Femur (tissue), 1 donor: ENCODE measurements at places on chromosomes 11 and 22.

GRCh38 chr22:36541831-36542411 is 13.0 kb upstream of the EIF3D start:
- DNase-seq: no peak

DNA sequence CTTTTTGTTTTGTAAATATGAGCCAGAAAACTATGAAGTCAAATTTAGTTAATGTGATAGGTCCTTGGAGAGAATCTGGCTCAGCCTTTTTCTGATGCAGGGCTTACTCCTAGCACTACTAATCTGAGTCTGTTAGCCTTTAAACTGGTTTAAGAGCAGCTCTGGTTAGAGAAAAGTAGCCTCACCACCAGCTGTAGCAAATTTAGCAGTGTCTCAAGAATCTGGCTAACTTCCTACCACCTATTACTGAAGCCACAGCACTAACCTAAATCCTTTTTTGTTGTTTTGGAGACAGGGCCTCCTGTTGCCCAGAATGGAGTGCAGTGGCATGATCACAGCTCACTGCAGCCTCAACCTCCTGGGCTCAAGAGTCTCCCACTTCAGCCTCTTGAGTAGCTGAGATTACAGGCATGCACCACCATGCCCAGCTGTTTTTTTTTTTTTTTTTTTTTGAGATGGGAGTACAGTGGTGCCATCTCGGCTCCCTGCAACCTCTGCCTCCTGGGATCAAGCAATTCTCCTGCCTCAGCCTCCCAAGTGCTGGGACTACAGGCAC is 13.9 kb downstream of the RBM4B start:
- no peak for DNase-seq

GRCh38 chr22:29520851-29521250 is 32.7 kb downstream of the THOC5 start:
- no peak for DNase-seq

DNA sequence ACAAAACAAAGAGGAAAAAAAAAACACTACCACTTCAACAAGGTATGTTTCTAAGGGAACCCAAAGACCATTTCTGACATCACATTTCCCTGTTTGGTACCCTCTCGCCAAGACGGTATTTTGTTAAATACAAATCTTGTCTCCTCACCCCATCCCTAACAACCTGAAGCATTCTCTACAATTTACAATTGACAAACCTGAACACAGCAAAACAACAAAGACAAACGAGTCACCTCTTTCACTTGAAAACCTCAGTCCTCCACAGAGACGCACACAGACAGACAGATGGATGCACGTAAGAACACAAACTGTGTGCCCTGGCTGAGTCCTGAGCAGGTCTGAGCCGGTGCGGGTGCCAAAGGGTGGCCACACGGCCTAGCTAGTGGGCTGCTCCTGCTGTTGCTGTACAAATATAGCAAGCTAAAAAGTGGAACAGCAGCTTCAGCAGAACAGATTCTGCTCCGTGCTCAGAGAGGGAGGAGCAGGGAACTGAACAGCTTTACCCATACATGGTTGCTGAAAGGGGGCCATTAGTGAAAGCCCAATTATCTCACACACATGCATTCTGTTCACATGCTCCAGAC is 28.5 kb downstream of the CELF1 start:
- no peak for DNase-seq

GRCh38 chr11:69654001-69654659 is 13.2 kb downstream of the CCND1 start:
- DNase-seq: no peak

GRCh38 chr11:66369073-66369894 is 2.3 kb downstream of the SLC29A2 start:
- no peak for DNase-seq

DNA sequence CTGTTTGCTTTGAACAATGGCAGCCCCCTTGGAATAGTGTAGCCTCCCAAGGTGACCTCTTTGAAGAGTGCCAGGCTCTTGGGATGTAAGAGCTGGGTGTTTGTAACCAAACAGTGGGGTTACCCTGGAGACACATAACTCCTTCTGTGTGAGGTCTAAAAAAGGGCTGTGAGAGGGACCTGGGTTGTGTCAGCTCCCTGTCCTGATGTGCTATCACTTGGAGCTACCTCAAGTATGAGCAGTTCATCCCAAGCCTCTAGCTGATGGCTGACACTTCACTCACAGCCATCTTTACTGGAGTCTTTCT is 40.2 kb downstream of the TSPAN18 start:
- no peak for DNase-seq

DNA sequence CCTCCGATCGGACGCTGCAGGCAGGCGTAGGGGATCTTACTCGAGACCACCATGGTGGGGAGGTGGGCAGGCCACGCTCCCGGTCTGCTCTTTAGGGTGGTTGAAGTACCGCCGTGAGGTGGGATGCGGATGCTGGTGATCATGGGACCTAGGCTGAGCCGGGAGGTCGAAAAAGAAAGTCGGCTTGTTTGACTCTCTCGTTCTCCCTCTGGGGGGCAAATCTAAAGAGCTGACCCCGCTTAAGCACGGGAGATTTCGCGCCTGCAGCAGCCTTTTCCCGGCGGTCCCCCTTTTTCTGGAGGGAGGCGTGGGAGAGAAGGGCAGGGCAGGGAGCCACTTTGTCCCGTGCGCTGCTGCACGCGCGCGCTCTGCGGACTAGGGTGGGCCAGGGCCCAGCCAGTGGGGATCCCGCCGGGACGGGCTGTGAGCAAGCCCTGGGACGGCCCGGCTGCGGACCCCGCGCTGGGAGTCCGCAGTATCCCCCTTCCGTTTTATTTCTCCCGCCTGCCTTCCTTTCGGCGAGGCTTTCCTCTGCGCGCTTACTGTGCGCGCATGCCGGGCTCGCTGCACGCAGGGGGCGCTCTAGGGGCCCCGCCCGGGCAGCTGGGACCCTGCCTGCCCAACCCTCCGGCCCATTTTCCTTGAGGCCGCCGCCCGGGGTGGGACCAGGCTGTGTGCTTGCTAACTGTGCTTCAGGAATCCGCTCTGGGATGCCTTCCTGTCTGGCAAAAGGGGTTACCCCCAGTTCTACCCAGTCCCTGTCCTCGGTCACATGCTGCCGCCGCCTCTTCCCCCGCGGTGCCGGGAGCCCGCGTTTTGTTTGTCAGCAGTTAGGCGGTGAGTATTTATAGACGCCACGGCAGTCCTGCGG is 81.0 kb downstream of the PRR5L start:
- DNase-seq: peak; percentile 67

DNA sequence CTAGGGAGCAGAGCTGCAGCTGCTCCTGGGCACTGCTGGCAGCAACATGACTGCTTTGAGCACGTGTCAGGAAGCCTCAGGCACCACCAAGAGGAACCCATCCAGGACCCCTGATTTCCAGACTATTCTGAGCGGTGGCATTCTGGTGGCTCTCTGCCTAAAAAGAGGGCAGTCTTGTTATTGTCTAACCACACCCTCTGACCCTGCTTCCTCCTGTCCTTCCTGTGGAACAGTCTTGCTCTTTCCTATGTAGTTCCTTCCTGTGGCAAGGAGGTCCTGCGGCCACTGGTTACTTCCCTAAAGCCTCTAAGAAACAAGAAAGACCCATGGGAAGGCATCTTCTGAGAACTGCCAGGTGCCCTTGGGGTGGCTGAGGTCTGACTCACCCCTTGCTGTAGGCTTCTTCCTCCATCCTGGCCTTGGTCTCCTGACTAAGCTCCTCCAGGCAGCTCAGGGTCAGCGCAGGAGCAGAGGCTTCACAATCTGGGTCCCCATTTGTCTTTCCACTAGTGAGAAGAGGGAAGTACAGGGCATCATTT is 13.1 kb upstream of the LYVE1 start:
- DNase-seq: peak; percentile 51

DNA sequence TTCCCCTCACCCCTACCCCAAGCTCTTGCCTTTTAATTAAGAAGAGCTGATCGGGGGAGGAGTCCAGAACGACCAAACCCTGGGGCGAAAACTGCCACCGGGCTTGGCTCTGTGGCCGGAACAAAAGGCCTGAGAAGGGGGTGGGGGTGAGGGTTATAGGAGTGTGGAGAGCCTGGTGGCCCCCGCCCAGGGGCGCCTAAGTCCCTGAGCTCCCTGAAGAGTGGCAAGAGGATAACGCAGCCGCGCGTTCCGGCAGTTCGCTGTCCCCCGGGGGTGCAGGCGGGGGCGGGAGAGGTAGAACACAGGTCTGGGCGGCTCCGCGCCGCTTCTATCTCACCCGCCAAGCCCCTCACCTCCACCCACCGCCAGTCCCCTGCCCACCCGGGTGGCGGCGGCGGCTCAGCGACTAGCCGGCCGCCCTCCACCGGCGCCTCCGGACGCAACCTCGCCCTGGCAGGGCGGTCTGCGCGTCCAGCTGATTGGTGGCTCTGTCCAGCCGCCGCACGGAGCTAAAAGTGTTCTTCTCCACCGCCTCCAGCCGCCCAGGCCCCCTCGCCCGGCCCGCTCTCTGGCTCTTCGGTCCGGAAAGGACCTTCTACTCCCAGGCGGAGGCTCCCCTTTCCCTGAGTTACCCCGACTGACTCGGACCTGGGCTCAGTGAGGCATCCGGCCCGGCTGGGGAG is 18.7 kb upstream of the BDNF start:
- DNase-seq: peak; percentile 35

DNA sequence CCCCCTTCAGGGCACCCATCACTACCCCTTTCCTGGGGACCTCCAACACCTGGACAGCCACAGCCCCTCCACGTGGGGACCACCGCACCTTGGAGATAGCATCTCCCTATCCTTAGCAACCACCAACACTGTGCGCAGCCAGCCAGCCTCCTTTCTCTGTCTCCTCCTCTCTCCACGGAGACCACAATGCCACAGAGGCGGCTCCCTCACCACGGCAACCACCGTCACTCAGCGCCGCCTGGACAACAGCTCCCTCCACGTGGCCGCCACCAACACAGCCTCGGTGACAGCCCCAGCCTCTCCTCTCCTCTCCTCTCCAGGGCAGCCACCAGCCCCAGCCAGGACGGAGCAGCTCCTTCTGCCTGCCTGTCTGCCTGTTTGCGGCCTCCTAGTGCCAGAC is 10.5 kb downstream of the ELFN2 start:
- DNase-seq: peak; percentile 49

- no peak for DNase-seq
Observed at GRCh38 chr11:112616327-112617097, 344.7 kb upstream of the NCAM1 start.

DNA sequence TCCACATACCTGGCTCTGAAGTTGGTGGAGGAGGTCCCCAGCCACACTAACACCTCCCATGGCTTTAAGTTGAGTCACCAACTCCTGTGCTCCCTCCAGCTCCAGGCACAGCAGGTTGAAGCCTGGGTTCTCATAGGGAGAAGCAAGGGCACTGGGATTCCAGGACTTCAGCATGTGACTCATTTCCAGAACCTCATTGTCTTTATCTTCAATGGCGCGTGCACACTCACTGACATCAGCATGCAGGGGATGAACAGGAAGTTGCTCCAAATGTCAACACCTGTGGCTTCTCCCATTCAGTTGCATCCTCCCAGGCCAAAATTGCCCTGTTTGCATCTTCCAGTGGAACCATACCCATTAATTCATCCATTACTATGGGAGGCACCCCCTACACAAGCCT is 5.8 kb upstream of the UBQLNL start:
- DNase-seq: no peak

- DNase-seq: no peak
Observed at GRCh38 chr11:117906710-117907109, 22.5 kb downstream of the TMPRSS13 start.
